Stimulated activated CD8-positive, alpha-beta memory T cell treated with anti-CD3 and anti-CD28 coated beads, Interleukin-15, amount 100 ng/mL, for 4 hours (primary cell): ENCODE measurements at places on chromosomes 7 and 10.

GRCh38 chr10:33153251-33153967 is 181.1 kb downstream of the NRP1 start:
- no peak for DNase-seq

DNA sequence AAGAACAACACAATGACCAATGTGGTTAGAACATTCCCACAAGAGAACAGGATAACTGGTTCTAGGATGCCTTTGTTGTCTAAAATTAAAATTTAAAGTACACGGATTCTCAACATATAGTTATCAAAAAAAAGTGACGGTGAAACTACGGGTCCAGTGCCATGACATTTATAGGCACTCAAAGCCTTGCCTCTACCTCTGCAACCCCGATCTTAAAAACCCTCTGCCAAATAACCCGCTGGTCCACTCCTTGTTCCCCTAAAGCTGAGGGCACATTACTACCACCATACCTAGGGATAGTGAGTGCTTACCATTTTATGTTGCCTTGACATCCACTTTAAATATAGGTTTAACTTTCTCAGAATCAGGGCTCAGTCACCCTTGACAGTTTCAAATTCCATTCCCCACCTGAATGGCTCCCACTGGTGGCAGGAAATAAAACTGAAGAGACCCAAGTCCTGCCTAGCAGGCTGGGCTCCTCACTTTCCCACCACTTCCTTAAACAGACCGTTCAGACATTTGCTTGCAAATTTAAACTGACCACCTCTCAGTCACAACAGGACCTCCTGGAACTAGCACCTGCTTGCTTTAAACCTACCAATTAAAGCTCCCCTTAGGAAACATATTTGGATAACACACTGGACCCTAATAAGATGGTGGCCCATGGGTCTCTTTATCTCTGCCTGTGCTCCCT is 169.9 kb upstream of the ASAH2 start:
- DNase-seq = no peak

- no peak for DNase-seq
These were observed 220.6 kb upstream of the RHOBTB1 start for GRCh38 chr10:61164458-61165160.

DNA sequence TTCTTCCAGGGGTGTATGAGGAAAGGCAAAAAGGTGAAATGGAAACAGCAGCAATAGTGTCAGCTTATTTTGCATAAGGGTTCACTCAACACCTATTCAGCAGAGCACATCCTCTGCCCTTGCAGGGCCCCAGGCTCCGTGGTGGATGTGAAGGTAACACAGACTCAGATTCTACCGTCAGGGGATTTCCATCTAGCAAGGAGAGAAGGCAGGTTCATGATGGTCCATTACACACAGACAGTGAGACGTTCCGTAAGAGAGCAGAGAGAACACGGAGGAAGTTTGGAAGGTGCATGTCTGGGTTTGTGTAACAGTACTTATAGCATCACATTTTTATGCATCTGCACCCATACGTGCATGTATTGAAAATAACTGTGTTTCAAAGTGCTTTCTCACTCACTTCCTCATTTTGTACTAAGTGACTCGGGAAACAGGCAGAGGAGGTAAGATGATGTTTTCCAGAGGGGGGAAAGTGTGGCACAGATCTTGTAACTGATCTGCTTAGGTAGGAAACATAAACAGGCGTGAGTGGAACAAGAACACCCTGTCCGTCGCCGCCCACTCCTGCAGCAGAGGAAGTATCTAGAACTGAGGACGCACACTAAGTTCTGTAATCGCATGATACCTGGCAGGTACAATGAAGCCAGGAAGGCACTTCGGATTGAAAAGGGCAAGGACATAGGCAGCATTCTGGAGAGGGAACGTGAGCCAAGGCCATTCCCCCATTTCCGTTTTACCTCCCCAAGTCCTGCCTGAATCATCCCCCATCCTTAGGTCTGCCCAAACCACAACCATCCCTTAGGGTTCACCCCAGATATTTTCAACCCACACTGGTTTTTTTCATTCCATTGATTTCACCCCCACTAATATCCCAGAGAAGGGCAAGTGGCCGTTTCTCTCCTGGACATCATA is 1.0 kb upstream of the ENO4 start:
- no peak for DNase-seq

- no peak for DNase-seq
These were observed 7.7 kb upstream of the NRBF2 start for GRCh38 chr10:63125459-63125858.

DNA sequence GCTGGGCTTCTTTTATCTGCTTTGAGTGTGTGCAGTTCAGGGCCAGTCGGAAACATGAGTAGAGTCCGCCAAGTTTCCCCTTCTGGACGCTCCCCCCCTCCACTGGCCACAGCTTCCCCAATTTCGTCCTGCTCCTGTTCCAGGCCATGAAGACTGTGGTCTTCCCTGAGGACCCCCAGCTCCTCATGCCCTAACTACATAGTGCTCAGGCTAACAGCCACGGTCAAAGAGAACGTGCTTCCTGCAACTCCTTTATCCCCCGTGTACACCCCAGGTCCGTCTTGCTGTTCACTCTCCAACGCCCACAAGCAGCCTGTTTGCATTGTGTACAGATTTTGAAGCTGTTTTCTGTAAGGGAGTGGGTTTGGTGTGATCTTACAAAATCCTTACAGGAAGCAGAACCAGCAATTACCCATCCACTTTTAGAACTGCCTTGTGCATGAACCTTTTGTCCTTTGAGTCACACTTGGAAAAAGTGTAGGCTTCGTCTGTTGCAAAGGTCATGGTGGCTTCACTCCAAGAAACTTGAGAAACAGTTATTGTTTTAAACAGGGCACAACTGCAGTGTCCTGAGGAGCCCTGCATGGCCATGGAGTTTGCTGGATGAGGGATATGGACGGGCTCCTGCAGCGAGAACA is 77.0 kb upstream of the FAM20C start:
- no peak for DNase-seq

GRCh38 chr10:96440361-96441292 is 73.1 kb downstream of the TLL2 start:
- DNase-seq = no peak
